Cerebellum (tissue), 4 donors: ENCODE measurements at places on chromosomes 7 and 10.

GRCh38 chr10:131947631-131948347 lies 33.9 kb downstream of the BNIP3 start:
- no peak for DNase-seq

DNA sequence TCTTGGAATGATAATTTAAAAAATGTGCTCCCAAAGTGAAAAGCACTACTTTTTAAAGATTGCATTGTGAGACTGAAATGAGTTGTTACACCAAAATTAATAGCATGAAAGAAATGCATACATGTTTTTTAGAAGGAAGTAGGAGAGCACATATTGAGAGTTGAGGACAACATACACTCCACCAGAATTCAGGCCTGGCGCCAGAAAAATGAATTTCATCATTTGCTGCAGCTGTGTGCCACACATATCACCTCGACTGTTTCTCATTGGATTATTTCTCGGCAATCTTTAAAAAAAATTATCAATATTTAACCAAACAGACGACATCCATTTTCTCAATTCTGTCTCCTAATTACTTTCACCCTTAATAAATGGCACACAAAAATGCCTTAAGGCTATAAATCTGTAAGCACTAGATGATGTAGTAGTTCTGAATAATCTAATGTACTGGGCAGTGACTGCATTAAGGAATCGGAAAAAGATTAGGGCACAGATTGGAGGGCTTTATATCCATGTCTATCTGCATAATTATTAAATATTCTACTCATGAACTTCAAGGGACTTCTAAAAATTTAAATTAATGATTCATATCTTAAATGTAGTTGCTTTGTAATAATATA lies 590.4 kb downstream of the NXPH1 start:
- no peak for DNase-seq

DNA sequence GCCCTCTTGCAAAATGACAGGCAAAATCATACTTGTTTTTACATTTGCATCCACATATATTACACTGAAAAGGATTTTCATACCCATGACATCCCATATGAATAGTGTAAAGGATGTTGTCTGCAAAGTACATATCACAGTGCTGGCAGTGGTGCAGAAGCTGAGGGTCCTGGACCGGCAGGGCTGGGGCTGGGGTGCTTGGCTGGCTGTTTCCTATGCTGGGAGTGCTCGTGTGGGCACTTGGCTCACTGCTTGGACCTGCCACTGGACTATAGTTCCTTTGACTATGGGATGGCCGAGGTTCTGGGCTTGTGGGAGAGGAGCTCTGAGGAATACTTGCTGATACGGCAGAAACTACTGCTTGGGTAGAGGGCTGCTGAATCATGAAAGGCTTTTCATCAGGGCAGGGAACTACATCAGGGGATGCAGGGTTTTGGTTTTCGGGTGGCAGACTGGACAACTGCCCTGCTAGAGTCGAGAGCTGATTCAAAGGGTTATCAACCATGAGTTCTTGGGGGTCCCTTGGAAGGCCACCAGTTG lies 13.7 kb downstream of the PSTK start:
- no peak for DNase-seq

GRCh38 chr10:79176949-79177602 lies 108.3 kb downstream of the ZMIZ1 start:
- DNase-seq, result no peak

DNA sequence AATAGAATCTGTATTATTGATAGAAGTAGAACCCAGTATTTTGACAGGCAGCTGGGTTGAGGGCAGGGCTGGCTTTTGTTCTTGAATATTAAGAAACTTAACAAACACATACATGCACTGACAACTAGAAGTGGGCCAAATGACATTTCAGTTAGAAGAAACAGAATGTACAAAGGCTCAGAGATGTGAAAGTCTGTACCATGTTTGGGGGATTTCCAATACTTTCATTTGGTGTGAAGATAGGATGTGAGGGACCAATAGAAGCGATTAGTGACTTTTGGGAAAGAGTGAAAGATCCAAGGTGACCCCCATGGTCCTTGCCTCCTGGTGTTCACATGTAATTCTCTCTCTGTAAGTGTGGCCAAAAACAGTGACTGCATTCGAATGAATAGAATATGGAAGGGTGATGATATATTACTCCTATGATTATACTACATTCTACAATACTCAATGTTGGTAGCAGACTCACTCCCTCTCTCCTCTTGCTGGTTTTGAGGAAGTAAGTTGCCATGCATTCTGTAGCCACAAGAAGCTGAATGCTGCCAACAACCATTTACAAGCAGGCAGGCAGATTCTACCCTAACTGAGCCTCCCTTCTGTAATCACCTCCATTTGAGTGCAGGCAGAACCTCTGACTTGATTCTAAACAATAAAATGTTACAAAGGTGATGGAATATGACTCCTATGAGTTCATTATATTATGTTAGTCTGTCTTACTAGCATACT lies 151.4 kb downstream of the TMEM168 start:
- DNase-seq, result no peak

DNA sequence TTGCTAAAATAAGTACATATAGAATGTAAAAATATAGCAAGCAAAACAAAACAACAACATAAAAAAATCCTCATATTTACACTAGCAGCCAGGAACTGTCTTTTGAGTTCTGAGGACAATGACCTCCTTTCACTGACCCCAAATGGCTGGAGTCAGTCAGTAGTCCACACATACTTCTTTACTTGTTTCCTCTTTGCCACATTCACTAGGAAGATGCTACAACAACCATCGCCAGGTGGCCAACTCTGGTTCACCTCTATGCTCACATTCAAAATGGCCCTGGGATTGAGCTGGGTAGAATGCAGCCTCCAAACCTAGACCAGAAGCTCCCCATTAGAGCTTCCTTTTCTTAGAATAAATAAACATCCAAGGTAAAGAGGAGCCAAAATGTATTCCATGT lies 356.2 kb downstream of the PLXNA4 start:
- no peak for DNase-seq
